ENCODE measurements at places on chromosomes 3 and 15.

DNA sequence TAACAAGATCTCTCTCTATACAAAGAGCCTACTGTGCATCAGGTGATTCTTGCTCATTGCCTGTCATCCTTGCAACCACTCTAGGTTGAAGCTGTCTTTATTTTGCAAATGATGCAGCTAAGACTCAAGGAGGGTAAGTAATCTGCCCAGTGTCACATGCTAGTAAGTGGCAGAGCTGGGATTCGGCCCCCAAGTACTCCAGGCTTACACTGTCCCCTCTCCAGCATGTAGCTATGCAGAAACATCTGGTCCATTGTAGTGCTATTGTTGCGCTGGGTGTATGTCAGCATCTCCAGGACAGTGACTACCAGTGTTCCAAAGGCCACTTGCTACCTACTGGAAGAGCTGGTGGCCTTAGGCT, 248.9 kb downstream of the SLCO3A1 start:
- no peak for DNase-seq

- no peak for DNase-seq
Measured at GRCh38 chr3:127059072-127059471, 76.2 kb downstream of the PLXNA1 start.

- DNase-seq = no peak
Measured at GRCh38 chr3:154428286-154429206, 1.4 kb downstream of the GPR149 start.

DNA sequence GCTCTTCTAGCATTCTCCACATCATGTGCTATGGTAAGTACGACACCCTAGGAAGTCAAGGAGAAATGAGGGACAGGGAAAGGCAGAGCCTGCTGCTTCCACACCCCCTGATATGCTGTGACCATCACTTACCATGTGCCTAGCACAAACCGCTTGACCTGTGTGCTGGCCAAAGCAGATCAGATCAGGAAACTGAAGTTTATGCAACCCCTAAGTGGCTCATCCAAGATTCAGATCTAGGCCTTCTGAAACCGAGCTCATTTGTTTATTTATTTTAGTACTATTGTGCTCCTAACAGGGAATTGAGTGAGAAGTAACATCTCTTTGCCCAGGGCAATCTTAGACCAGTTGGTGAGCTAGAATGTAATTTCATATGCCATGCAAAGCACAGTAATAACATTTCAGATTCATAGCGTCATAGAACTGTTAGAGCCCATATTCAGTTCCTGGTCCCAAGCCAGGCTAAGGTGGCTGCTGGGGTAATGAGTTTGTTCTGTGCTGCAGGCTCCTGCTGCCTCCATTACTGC, at the start of gene RTP2:
Gene RTP2 (minus strand): TSS at position 51 of the 527 bp plus-strand sequence. CDS start 429 bp downstream, outside the sequence.
- DNase-seq = no peak

DNA sequence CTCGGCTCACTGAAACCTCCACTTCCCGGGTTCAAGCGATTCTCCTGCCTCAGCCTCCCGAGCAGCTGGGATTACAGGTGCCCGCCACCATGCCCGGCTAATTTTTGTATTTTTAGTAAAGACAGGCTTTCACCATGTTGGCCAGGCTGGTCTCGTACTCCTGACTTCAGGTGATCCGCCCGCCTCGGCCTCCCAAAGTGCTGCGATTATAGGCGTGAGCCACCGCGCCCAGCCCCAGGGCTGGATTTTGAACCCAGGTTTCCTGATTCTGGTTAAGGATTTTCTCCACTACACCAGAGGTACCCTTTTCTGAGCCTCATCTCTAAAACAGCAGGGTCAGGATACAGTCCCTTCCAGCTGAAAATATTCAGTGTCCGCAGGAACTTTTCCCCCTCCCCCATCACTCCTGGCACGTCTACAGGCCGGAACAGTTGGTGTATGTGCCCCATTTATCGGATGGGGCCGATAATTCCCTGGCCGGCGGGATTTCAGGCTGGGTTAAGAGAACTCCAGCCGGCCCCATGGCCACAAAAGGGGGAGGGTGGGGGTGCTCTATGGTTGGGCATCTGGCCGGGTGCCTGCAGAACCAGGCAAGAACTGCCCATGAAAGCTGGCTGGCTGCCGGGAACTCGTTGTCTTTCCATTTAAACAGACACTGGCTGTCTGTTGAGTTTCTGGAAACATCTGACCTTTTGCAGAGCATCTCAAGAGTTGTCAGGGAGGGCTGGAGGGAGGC, 26.8 kb upstream of the SEMA4B start:
- DNase-seq = no peak

GRCh38 chr3:16429086-16429485, 84.4 kb downstream of the RFTN1 start:
- no peak for DNase-seq

DNA sequence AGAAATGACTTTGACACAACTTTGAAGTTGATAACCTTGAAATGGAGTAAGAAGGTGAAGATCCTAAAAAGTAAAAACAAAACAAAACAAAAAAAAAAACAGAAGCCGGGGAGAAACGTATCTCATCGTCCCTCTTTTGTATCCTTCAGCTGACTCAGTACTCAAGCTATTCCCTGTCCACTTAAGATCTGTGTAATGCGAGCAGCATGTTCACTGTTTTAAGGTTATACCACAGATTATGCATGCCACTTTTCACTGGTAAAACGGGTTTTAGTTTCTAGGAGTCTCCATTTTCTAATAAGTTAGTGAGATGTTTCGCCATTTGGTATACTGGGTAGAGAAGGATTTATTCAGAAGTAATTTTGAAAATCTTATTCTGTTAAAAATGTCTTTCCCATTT, 324.3 kb downstream of the FEZF2 start:
- no peak for DNase-seq

GRCh38 chr3:171229173-171229572, 202.7 kb upstream of the SLC2A2 start:
- peak; percentile 26 for DNase-seq

DNA sequence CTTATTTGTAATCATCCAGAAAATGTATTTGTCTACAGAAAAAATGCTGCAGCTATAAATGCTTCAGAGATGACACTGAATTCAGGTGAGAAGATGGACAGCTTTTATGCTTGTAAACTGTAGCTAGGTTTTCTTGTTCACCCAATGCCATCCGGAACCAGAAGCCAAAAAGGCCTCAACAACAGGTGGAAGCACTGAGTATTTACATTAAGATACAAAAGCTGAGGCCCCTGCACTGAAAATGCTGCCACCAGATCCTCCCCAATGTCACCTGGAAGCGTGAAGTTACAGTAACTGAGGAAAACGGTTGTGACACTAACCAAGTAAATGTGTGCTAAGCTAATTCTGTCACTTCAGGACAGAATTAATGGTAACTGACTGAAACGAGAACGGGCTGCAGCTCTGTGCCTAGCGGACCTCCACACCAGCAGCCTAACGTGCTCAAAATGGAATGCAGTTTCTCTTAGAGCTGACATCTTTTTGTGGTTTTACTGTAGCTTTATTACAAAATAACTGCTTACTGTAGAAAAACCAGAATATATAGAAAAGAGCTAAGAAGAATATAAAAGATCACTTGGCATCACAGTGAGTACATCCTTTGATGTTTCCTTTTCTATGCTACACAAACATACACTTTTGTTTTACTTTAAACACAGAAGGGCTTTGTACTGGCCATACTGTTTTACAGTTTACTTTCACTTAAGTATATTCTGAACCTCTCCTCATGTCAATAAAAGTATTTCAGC, 7.6 kb downstream of the CHSY1 start:
- DNase-seq = no peak

DNA sequence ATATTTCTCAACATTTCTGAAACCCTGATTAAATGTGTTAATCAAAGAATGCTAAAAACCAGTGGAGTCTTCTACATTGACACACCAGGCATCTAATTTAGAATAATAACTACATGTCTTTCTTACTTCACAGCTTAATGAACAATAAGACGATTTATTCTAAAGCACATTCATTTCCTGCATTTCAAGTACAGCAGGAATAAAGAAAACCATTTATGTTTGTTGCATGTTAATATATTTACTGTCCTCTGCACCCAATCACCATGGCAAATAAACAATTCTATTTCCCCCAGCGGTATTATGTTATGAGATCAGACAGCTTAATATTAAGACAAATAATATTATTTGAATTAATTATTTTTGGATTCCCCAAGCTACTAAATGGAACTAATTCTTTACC, 1336.3 kb upstream of the CADM2 start:
- DNase-seq = no peak

- DNase-seq = no peak
Measured at GRCh38 chr15:98745179-98745578, 96.8 kb downstream of the IGF1R start.

GRCh38 chr15:60830479-60830878, 351.5 kb upstream of the ICE2 start:
- DNase-seq = no peak

DNA sequence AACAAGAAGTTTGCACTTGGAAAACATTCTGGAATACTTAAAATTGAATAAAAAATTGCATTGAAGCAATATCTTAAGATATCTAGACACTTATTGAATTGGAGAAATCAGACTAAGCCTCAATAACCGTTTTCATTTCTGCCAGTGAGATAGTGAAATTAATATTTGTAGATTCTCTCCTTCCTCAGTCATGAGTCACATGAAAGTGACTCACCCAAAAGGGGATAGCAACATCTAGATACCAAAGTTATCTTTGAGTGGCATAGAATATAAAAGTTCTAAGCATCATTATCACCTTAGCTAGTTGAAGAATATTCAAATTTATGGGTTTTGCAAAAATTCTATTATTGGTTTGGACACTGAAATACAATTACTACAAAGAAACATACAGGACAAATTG, 614.8 kb upstream of the ZNF717 start:
- no peak for DNase-seq

- peak; percentile 25 for DNase-seq
Measured at GRCh38 chr3:157572559-157573270, 69.5 kb upstream of the VEPH1 start.

DNA sequence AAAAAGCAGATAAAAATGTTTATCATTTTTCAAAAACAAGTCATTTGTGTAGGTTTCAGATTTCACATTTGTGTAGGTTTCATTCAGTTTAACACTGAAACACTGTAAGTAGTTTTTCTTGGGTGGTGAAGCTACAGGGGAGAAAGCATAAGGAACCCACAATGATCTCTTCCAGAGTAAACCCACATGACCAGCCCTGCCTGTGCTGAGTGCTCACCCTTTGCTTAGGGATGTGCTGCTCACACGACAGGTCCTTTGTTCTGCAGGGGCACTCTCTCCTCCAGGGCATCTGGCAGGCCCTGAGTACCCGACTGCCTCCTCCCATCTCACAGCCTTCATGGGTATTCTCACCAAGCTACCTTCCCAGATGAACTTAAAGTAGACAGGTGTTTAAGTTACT, 28.9 kb downstream of the ZXDC start:
- no peak for DNase-seq

GRCh38 chr3:50675179-50676030, 678 bp downstream of the DOCK3 start:
- peak; percentile 81 for DNase-seq

DNA sequence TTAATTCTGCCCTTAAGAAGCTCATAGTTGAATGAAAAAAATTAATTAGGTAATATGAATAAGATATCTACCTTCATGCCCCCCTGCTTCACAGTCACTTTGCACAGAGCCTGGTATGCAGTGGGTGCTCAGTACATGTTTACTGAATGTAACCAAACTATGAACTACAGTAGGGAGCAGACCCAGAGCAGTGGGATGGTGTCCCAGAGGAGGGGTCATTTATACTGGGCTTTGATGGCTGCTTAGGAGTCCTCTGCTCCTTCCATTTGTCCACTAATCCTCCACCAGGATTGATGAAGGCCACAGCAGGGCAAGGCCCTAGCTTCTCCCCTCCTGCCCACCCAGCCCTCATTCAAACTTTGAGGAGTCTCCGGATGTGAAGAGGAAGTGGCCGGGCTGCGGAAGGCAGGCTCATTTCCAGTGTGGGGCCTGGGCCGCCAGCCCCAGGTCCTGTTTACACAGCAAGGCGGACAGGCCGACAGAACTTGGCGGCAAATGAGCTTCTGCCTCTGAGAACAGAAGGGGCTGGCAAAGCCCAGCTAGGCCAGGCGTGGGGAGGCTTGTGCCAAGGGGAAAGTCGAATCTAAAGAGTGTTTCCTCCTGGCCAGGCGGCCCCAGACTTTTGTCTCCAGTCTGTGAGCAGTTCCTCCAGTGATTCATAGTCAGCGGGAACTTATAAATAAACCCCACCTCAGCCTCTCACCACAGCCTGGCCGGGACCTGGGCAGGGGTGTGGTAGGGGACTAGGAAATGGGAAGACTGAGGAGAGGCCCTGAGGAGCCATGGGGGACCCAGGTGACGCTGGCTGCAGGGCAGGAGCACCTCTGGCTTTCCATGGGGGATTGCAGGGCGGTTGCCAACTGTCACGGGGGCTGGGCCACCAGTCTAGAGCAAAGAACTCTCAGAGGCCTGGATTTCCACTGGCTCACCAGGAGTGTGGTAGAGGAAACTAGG, 51.6 kb upstream of the LCTL start:
- no peak for DNase-seq

GRCh38 chr3:11619461-11619860, 24.3 kb downstream of the VGLL4 start:
- no peak for DNase-seq

DNA sequence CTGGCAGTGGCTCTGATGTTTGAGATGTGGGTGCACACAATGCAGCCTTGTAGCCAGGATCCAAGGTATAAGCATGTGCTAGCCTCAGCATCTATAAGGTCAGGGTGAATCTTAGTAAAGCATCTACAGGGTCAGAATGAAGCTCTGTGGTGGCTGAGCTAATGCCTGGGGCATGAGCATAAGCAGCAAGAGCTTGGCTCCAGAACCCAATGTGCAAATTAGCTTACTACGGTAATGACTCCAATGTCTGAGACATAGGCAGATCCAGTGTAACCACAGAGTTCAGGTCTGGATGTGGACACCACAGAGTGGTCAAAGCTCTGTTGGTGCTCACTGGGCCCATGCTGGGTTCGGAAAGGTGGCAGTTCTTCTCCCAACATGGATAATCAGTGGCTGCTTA, 304.5 kb upstream of the NECTIN3 start:
- DNase-seq = no peak

GRCh38 chr3:143337387-143337786, 217.8 kb downstream of the CHST2 start:
- DNase-seq = no peak

GRCh38 chr3:19392150-19392549, 243.8 kb downstream of the KCNH8 start:
- no peak for DNase-seq

DNA sequence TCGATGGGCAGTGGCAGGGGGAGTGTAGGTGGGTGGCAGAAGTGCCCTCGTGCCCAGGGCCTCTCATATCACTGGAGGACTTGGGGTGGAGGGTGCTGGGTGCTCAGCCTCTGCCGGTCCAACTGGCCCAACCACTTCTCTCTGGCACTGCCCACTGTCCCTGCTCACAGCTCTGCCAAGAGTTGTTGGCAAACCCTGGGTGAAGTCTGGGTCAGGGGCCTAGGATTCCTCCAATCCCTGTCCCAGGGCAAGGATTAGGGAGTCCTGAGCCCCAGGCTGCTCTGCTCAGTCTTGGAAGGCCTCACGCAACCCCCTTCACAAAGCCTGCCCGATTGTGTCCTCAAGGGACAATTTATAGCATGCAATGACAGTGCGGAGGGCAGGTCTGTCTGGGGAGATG, 5.2 kb upstream of the PRKCD start:
- DNase-seq = no peak

- no peak for DNase-seq
Measured at GRCh38 chr3:106746286-106746685, 631.0 kb upstream of the CCDC54 start.

Data from activated CD8-positive, alpha-beta T cell treated with anti-CD3 and anti-CD28 coated beads for 36 hours (primary cell).